AG04450 (cell line): ENCODE measurements at places on chromosomes 3 and 15.

DNA sequence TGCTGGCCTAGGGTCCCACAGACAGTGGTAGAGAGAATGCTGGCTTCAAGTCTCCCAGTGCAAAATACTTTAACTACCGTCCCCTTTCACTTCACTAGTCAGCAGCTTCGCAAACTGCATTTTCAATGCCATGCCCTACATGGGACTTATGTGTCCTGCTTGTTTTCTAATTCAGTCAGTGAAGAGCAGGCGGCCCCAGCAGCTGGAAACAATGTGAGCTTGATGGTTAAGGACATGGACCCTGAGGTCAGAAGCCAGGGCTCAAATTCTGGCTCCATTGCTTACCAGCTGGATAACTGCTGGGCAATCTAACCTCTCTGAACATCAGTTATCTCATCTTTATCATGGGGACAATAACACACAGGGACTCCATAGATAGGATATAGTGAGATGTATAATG is 58.4 kb downstream of the SLC12A8 start:
- no peak for DNase-seq

DNA sequence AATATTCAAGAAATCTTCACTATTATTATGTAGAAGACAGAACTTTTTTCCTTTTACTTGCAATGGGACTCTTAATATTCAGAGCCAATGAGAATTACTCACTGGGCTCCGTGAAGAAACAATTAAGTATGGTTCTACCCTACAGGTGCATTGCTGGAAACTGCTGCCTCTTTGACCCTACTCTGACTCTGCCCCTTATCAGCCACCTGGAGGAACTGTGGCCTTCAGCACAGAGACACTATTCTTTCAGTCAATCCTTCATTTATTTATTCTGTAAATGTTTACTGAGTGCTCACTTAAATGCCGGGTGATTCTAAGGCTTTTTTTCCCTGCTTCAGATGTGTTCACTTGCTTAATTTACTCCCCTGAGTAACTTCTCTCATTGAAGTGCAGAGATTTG is 163.2 kb downstream of the SYNPR start:
- DNase-seq, result no peak

- DNase-seq, result no peak
Measured at GRCh38 chr3:163879172-163879571, 1199.1 kb downstream of the SI start.

- DNase-seq, result no peak
Measured at GRCh38 chr3:140845882-140846281, 95.8 kb upstream of the SLC25A36 start.

GRCh38 chr15:58840048-58840447 is 68.9 kb downstream of the MINDY2 start:
- no peak for DNase-seq

DNA sequence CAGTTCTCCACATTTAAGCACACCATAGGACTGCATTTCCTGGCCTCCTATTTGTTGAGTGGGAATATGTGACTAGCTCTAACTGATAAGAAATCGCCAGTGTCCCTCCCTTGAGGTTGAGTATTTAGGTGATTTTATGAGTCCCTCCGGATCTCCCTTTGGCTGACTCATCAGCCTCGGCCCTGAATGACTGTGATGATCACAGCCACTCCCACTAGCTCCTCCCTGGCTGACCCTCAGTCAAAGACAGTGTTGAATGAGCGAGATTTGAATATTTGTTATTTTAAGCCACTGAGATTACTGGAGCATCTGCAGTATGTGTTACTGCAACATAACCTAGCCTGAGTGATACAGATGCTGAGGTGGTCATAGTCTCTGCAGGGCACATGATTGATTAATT is 515.3 kb downstream of the EPHB1 start:
- DNase-seq, result no peak

GRCh38 chr3:181912384-181912783 is 200.7 kb downstream of the SOX2 start:
- DNase-seq, result no peak

DNA sequence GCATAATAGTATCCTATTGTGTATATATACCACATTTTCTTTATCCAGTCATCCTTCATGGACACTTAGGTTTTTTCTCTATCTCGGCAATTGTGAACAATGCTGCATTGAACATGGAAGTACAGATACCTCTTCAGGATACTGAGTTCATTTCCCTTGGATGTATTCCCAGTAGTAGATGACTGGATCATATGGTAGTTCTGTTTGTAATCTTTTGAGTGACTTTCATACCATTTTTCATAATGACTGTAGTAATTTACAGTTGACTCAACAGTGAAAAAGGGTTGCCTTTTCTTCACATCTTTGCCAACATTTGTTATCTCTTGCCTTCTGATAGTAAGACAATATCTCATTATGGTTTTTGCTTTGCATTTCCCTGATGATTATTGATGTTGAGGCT is 21.8 kb downstream of the MYH15 start:
- peak; percentile 27 for DNase-seq

GRCh38 chr15:89673165-89673512 is 6.0 kb downstream of the PLIN1 start:
- DNase-seq, result no peak

DNA sequence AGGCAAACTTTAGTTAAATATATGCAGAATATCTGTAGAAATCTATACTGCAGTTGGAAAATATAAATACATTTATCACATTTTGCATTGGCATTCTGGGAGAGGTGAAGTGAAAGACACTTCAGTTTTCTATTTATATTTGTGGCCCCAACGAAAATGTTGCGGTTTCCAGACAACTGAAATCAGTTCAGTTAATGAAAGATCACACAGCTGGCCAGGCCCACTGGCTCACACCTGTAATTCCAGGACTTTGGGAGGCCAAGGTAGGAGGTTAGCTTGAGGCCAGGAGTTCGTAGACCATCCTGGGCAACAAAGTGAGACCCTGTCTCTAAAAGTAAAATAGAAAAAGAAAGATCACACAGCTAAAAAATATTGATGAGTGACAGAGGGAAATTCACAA is 11.9 kb upstream of the CLASP2 start:
- DNase-seq, result no peak

DNA sequence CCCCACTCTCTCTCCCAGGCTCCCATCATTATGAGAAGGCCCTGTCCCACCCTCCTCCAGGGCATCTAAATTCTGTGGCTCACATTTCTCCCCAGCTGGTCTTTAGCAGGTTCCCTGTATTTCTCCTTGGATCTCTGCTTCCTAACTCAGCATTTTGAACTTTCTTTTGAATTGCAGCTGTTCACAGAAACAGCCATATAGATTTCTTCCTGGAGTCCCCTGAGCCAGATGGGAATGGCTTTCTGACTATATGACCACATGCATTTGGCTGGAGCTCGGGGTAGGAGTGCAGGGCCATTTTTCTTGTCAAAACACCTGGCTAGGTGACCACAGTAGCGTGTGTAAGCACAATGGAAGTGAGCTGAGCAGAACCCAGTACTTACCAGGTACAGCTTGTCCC is 22.0 kb downstream of the RBP2 start:
- no peak for DNase-seq

DNA sequence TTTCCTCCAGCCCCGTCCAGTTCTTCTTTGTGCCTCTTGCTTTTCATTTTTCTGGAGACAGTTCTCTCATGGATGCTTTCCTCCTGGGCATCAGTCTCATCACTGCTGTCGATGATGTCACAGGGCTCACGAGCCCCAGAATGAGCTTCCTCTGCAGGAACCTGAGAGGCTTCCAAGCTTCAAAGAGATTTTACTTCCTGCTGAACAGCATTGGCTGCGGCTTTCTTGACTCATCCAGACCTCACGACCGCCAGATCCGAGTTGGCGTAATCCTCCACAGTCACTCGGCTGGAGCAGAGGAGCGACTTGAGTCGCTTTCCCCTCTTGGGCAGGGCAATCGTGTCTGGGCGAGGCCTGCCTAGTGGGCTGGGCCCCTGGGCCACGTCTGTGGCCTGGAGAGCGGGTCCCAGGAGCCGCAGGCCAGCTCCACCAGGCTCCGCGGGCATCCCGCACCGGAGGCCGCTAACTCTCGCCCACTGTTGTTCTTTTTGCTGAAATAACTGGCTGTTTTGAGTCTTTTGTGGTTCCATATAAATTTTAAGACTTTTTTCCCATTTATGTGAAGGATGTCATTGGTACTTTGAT is 20.8 kb upstream of the FAN1 start:
- DNase-seq, result no peak

DNA sequence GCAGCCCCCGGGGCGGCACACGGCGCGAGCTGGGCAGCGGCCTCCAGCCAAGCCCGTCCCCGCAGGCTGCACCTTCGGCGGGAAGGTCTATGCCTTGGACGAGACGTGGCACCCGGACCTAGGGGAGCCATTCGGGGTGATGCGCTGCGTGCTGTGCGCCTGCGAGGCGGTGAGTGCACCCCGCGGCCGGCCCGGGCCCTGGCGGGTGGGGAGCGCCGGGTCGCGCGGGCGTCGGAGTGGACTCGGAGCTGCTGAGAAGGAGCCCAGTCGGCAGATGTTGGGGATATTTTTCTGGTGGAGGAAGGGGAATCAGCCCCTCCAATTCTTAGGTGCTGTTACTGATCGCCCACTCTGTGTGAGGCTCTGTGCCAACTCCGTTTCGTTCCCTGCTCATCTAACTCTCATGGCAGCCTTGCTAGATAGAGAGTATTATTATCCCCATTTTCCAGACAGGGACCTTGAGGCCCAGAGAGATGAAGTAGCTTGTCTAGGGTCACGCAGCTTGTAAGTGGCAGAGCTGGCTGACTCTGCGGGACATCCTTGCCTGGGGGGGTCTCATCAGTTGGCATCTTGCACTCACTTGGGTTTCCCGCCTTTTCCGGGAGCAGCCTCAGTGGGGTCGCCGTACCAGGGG is 890 bp downstream of the CHRD start:
- no peak for DNase-seq

DNA sequence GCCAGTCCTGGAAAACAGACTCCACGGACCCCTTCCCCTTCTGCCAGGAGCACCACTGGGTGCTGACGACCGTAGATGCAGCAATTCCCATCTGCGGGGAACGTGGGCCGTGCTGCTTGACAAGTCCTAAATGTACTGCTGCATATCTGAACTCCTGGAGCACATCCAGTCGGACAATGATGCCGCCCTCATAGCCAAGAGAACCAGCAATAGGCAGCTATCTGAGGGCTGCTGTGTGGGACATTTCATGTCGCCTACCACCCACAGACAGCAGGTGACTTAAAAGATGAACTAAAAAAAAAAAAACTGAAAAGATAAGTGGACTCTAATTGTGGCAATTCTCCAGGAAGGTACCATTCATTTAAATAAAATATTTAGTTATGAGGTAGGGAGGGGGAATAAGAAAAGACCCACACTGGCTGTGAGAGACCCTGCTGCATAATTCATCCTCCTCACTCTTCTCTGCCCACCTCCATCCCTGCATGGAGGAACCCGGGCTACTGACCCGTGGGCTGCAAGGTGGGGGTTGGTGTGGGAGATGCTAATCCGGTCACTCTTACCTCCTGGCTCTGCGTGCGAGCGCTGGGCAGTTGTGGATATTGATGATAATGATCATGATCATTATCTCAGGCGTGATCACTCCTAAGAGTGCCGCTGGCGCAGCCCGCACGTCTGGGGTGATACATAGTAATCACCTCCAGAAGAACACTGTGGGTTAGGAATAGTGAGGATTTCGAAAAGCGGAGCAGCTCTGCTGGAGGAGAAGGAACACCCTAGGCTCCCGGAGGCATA is 28.3 kb downstream of the ALS2CL start:
- no peak for DNase-seq

DNA sequence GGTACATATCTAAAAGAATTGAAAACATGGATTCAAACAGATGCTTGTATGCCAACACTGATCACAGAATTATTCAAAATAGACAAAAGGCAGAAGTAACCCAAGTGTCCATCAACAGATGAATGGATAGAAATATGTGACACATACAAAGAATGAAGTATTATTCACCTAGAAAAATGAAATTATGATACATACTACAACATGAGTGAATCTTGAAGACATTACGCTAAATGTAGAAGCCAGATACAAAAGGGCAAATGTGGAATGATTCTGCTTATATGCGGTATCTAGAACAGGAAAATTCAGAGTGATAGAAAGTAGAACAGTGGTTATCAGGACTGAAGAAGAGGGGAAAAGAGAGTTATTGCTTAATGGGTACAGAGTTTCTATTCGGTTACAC is 26.2 kb upstream of the SLC12A8 start:
- DNase-seq, result no peak
